GM10248 (cell line): ENCODE measurements at places on chromosomes 12 and 14.

GRCh38 chr12:28780096-28780495, 369.0 kb upstream of the FAR2 start:
- no peak for DNase-seq

GRCh38 chr12:8948701-8949341, 624 bp downstream of the M6PR start:
- no peak for DNase-seq

- no peak for DNase-seq
Measured at GRCh38 chr14:100709289-100710284, 17.1 kb upstream of the DLK1 start.

GRCh38 chr12:45338272-45338671, 122.4 kb downstream of the ANO6 start:
- DNase-seq, result no peak

DNA sequence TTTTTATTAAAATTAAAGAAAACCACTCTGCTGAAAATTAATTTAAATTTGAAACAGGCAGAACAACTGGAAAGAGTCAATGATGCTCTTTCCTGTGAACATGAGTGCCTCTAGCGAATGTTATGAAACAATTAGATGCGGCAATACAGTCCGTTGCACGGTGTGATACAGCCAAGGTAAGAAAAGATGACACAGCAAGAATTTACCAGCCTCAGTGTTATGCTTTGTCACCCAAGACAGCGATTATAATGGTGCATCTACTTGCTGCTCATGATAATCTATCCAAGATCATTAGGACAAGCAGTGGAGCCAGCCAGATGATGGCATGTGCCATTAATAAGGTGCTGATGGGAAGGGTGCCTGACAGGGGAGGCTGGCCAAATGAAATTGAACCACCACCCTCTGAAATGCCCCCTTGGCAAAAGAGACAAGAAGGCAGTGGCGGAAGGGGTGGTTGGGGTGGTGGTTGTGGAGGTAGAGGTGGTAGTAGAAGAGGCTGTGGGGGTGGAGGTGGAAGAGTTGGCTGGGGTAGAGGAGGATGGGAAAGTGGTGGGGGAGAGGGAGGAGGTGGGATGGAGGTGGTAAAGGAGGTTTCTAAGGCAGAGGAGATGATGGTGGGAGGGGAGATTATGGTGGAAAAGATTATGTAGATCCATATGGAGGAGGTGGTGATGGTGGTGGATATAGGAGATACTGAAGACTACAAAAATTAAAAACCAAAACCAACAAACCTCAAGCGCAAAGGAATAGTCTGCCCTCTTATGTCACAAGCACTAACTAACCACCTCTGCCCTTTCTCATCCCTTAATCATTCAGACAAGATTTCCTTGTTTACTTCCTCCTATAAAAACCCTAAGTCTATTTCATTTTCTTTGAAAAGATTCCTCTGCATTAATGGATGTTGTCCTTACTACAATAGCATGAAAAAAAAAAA, 4.0 kb upstream of the RESF1 start:
- DNase-seq, result no peak

GRCh38 chr12:49687941-49688340, 19.3 kb downstream of the FMNL3 start:
- DNase-seq, result no peak

DNA sequence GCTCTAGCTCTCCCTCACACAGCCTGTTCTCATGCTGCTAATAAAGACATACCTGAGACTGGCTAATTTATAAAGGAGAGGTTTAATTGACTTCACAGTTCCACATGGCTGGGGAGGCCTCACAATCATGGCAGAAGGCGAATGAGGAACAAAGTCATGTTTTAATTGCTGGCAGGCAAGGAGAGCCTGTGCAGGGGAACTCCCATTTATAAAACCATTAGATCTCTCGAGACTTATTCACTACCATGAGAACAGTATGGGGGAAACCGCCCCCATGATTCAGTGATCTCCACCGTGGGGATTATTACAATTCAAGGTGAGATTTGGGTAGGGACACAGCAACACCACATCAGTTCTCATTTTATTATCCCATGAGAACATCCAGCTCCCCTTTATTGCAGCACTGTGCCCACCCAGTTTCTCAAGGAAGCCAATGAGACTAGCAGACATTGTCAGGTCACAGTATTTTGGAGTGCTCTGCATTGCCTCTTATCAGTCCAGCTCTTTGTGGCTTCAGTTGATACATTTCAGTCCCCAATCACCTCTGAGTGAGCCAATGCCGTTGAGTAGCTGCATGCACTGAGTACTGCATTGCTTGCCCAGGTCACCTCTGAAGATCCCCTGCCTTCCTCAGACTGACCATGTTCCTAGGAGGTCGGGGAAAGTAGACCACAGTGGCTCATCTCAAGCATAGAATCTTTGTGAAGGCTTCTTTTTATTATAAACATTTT, 131.2 kb downstream of the CRADD start:
- DNase-seq, result no peak

DNA sequence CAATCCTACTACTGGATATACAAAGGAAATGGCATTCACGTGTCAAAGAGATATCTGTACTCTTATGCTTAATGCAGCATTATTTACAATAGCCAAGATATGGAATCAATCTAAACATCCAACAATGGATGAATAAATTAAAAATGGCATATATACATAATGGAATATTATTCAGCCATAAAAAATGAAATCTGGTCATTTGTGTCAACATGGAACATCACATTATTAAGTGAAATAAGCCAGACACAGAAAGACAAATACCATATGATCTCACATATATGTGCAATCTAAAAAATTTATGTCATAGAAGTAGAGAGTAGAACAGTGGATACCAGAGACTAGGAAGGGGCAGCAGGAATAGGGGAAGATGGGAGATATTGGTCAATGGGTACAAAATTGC, 228.8 kb upstream of the TBX3 start:
- no peak for DNase-seq

DNA sequence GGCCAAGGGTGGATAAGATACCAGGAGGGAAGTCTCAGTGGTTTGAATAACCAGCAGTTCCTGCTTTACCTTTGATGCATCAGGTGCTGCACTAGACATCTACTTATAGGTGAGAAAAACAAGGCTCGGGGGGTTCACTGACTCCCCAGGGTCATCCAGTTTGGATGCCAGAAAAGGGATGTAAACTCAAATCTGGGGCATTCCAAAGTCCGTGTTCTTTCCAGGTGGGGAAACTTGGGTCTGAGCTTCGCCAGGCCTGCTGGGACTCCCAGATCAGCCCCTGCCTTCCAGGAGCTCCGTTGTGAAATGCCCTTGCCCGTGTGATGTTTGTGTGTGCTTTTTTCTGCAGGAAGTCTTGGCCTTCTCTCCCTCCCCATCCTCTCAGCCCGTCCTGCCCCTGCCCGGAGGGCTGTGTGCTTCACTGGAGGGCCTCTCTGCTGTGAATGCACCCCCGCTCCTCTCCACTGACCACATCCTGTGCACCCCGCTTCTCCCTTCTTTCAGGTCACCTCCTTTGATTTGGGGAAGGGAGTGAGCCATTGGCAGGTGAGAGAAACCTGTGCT, 42.1 kb downstream of the TSPAN9 start:
- DNase-seq, result no peak

DNA sequence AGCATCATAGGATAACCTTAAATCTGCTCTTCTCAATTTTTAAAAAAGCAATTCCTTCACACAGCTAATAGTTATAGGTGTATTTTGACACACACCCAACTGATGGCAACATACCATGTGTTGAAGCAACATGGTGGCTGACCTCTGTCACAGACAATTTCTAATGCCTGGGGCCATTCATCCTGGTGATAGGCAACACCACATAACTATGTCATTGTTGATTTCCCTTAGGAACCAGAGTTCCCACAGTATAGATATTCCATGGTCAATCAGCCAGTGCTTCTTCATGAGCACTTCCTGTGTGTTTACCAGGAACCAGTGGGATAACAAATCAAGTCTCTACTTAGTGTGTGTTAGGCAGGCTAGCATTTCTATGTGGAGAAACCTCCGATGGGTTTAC, 88.3 kb downstream of the FIGNL2 start:
- no peak for DNase-seq

DNA sequence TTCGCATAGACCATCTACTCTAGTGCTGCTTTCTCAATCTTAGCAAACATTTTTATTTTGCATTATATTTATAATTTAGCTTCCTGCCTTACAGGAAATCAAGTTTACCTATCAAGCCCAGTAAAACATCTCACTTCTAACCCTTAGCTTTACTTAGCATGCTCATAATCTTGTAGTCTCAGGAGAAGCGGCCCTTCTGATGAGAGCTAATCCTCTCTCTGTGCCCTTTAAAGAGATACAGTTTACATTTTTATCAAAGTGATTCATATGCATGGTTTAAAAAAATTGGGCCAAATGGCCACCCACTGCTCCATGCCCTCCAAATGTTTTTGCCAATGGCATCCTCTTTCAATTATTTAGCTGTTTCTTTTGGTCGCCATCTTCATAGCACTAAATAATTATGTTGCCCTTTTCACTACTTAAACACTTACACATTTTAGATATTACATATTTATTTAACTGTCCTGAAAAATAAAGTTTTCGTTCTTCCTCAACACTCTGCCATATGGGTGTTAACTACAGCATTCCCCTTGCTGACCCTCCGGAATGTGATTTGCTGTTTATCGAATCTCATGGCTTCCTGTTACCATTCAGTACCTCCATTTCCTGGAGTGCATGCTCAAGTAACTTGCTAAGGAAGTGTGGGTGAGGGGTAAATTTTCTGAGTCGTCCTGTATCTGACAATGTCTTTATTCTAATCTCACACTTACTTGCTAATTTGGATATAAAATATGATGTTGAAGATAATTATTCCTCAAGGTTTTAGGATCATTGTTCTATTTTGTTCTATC, 29.3 kb downstream of the YLPM1 start:
- DNase-seq, result no peak

DNA sequence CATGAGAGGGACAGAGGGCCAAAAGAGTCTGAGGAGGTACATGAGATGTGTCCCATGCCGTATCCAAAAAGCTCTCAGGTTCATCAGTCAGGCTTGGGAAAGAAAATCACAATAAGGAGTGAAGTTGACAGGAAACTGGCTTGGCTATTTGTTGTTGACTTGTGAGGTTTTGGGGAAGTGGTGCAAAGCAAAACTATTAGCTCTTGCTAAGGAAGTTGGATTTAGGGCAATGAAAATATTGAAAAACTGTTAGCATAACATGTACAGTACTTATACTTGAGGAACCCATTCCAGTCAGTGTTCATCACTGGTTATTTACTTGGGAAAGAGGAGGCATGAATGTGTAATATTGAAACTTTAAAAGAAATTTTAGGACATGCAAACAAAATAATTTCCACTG, 145.9 kb downstream of the DUSP6 start:
- no peak for DNase-seq

DNA sequence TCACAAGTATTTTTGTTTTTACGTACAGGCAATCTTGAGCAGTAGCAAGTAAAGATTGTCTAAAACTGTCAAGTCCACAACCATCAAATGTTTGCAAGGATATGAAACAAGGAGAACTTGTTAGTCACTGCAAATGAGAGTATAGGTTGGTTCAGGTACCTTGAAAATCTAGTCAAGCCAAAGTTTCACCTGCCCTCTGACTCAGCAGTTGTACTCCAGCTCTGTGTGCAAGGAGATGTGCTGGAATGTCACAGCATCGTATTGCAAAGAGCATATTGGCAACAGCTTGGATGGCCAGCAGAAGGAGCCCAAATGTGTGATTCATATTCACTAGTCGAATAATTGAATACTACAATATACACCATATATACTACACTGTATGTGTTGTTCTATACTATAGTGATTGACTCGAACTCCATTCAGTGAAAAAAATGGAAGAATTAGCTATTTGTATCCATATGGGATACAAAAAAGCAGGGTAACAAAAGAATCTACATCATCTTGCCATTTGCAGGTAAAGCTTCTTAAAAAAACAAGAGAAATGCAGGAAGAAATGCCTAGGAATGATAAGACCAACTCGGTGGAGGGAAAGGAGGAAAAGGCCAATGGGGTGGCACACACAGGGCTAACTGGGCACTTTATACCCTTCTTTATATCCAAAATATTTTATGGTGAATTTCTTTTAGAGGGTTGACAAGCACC, 44.0 kb downstream of the EID3 start:
- no peak for DNase-seq

GRCh38 chr12:122860040-122860853, 25.0 kb downstream of the HIP1R start:
- peak; percentile 88 for DNase-seq

DNA sequence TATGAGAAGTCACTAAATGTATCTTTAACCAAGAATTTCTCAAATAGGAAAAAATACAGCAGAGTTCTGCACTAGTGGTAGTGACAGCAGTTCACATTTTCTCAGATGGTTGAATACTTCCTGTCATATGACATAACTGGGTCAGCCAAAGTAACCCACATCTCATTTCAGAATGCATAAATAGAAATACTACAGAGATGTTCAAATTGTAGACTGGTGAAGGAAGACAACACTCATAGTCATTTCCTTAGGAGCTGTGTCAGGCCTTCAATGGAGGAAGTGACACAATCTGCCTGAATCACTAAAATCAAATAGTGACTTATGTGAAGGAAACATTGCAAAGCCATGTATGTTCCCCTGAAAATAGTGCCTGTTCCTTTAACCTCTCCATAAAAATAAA, 32.4 kb downstream of the FERMT2 start:
- peak; percentile 55 for DNase-seq

DNA sequence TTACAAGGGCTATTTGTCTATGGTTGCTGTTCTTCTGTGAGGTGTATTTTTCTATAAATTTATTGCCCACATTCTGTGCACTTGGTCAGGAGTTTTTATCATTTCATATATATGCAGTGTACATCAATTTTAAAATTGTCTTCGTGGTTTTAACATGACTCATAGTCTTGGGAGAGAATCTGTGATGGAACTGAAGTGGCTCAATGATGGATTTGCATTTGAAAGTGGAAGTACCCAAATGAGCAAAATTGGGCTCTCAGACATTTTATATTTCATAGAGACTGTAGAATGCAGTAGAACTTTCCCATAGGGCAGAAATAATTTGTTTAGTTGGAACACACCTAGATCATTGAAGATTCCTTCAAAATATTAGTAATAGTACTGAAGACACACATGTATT, 1.9 kb upstream of the SCFD1 start:
- DNase-seq, result peak; percentile 42

GRCh38 chr12:64825143-64826021, 935 bp downstream of the TBC1D30 start:
- peak; percentile 20 for DNase-seq

DNA sequence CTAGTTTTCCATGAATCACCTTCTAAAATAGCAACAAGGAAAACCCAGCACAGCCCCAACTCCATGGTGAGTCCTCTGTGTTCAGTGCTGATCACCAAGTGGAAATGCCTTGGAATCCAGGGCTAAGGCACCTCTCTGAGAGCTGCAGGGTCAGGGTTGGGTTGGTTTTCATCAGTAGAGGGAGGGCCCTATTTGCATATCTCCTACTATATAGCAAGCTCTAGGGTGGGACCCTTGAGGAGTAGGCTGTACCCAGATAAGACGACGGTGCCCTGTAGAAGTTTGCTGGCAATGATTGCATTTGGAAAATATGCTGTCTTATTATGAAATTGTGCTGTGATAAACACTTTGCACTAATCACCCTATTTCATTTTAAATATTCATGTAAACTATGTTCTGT, 1011.8 kb downstream of the TMEM121 start:
- DNase-seq, result no peak

- DNase-seq, result no peak
Measured at GRCh38 chr14:99422228-99423010, 58.2 kb downstream of the SETD3 start.

GRCh38 chr12:131333621-131334440, 377.1 kb upstream of the SFSWAP start:
- no peak for DNase-seq

GRCh38 chr14:52078721-52079120, 9.9 kb upstream of the NID2 start:
- DNase-seq, result no peak

- DNase-seq, result no peak
Measured at GRCh38 chr12:40921563-40922163, 229.4 kb downstream of the CNTN1 start.
